Activated CD8-positive, alpha-beta T cell treated with anti-CD3 and anti-CD28 coated beads, Interleukin-2, amount 10 ng/mL, durations not matched to agents 7 days and 5 days (primary cell): ENCODE measurements at places on chromosomes 7 and 10.

DNA sequence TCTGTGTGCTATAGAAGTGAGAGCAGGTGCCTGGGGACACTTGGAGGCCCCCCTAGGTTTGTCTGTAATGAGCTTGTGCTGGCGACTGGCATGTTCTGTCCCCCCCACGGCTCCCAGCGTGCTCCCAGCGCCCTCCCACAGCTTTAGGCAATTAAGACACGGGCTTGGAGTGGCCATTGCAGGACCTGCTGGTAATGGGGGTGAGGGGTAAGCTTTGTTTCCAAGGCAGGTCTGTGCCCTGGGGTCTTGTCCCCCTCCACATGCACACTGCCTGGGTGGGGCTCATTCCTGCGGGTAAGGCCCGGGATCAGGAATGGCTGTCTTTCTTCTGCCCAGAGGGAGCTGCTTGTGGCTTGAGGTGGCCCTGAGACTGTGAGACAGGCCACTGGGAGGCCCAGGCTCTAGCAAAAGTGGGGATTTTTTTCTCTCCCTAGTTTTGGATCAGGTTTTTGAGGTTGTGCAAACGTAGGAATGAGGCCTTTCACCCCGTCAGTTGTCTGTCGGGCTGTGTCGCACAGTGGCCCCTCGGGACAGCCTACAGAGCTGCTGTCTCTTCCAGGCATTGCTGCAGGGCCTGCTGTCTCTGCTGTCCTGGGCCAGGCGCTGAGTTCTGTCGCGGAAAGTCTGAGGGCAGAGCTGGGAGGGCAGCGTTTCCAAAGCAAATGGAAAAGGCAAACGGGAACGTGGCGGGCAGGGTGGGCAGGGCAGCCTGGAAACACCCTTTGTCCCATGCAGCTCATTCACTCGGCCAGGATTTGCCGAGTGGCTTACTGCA lies 107.4 kb downstream of the LHPP start:
- no peak for DNase-seq

GRCh38 chr7:22601003-22601402 lies 101.0 kb upstream of the STEAP1B start:
- DNase-seq = no peak

- no peak for DNase-seq
These were observed 157.2 kb upstream of the KAT6B start for GRCh38 chr10:74669210-74669609.

GRCh38 chr7:111439977-111440376 lies 122.3 kb downstream of the IMMP2L start:
- no peak for DNase-seq

DNA sequence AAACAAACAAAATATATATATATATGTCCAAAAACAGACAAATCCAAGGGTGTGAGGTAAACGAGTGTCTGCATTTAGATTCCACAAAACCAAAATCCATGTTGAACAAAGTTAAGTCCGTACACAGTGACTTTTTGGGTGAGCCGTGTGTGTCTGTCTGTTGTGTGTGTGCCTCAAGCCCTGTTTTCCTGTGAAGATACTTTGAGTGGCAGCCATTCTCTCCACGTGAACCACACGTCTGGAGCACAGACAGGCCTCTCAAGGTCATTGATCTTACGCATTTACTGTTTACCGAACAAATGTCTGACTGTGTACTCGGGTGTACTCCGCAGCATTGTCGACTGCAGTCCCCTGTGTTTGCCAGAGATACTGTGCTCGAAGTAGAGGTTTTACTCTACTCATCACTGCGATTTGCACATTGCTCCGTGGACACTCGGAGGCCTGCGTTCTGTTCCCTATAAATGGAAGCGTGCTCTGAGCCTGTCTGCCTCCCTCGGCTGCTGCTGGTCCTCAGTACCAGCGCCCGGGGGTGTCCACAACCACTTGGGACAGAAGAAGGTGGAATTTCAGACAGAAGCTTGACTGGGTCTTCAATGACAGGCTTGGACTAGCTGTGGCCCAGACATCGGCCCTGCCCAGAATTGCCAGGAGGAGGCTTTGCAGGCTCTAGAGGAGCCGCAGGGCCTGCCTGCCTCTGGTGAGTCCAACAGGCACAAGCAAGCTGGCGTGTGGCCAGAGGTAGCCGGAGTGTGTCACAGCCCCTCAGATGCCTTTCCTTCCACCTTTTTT lies 22.1 kb downstream of the CYP17A1 start:
- DNase-seq = no peak

GRCh38 chr10:43648095-43648397 lies 635 bp downstream of the ZNF32 start:
- DNase-seq = peak; percentile 45

DNA sequence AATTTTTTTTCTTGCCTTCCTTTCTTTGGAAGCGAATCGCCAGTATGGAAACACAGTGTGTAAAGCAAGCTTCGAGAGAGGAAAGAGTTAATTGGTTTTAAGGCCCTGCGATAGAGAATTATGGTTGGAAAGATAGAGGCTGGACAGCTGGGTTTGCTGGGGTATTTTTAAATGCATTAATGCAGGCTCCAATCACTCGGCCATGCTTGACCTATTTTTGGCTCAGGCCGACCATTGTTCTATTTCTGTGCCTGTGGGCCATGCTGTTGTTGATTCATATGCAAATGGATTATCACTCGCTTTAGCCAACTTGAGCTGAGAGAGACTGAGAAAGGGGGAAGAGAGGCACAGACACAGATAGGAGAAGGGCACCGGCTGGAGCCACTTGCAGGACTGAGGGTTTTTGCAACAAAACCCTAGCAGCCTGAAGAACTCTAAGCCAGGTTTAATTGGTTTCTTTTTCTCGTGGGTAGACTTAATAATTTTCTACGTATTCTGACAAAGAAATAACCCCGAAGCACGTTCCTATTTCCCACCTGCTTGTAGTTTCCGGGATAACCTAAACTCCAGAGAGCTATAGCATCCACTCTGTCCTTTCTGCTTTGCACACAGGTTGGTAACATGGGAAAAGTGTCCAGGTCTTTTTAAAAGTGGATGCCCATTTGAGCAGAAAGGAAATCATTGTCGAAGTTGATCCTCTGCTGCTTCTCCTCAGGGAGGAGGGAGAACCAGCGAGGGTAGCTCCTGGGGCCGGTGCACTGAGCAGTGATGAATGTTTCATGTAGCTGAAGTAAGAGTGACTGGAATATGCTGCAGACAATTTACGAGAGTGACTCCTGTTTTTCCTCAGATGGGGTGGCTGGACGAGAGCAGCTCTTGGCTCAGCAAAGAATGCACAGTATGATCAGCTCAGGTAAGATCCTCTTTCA lies at the start of gene HDAC9:
TSS of gene HDAC9 (plus strand) at position 338 of the 929 bp plus-strand sequence. CDS start at position 892, 554 bp downstream.
- no peak for DNase-seq

DNA sequence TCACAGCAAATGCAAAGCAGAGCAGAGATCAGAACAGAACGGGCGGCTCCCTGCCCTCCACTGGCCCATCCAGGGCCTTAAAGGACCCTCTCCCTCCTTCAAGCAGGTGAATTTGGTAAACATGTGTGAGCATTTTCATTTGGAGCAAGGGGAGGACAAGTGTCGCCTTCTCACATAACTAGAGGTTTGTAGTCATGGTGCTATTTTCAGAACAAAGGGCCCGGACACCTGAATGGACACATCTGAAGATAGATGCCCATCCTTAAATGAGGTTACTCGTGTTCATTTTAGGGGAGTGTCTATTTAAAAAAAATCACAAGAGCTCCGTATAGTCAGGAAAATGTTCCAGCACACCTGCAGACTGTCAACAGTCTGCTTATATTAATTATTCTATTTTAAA lies 153.8 kb downstream of the PRKCQ start:
- no peak for DNase-seq

DNA sequence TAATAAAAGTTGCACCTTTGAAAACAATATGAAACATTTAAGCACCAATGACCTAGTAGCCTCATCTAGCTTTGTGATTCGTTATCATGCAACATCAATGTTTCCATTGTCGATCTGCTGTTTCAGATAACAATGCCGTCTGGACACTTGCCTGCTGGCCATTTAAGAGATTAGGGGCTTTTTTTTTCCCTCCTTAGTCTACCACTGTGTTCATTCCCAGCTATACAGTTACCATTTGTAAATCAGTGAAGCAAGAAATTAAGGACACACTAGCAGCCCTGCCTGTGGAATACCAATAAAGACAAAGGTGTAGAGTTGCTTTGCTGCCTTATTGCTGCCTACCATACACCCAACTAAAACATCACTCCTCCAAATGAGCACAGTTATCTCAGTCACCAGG lies 37.6 kb upstream of the MYO3A start:
- DNase-seq = no peak

GRCh38 chr7:92763636-92764423 lies 72.5 kb downstream of the CDK6 start:
- no peak for DNase-seq

GRCh38 chr7:2644562-2645273 lies 12.9 kb downstream of the TTYH3 start:
- DNase-seq = no peak

GRCh38 chr7:79475455-79475854 lies 22.0 kb upstream of the MAGI2 start:
- no peak for DNase-seq

GRCh38 chr7:36967387-36967786 lies 243.1 kb upstream of the AOAH start:
- DNase-seq = no peak

DNA sequence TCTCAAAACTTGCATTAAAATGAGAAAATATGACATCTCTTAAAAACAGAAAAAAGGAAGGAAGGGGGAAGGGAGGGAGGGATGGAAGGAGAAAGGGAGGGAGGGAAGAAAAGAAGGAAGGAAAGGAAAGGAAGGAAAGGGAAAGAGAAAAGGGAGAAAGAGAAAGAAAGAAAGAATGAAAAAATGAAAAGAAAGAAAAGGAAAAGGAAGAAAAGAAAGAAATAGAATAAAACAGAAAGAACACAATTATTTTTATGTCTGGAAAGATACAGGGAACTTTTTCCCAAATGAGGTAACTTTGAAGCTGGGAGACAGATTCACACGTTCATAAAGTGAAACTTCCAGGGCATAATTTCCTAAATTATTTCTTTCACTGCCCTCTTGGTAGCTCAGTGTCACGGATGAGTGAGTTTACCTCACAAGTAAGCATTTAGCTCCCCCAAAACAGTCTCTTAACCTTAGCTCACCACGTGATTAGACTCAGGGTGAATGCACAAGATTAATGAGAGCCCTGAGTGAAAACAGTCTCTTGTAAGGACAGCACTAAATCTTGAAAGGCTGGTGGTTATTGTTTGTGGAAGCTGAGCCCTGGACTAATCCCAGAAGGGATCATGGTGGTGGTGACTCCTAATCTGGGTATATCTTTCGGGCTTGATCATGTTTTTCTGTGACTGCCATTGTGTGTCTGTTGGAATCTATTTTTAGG lies 74.1 kb upstream of the HDAC9 start:
- DNase-seq = no peak

- DNase-seq = no peak
These were observed 178.0 kb downstream of the SRPK2 start for GRCh38 chr7:105210721-105211205.

DNA sequence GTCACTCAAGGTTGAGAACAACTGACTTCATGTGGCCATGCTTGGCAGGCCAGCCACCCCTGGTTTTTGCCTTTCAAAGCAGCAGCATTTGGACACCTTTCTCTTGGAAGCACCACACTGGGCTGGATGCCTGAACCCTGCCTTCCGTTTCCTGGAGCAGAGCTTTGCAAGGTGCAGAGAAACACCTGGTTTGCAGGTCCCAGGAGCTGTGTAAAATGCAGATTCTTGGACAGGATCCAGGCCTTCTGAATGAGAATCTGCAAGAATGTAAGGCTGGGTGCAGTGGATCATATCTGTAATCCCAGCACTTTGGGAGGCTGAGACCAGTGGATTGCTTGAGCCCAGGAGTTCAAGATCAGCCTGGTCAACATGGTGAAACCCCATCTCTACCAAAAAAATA lies 18.0 kb upstream of the DUSP5 start:
- DNase-seq = no peak

GRCh38 chr7:50982626-50983025 lies 199.9 kb upstream of the GRB10 start:
- DNase-seq = no peak

DNA sequence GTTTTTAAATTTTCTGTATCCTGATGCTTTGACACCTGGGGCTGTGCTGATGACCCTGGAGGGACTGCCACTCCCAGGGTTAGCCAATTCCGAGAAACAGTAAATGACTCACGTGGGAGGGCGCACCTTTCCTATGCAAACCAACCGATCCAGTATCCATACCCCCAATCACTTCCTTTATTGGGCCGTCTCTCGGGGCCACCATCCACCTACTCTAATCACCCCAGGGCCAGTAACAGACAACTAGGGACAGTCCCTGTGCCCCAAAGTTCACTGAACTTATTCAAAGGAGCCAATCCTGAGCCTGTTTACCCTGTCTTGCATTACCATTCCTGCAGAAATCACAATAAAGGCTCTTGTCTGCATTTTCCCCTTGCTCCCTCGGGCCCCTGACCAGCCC lies 6.6 kb upstream of the LGI1 start:
- no peak for DNase-seq

- peak; percentile 41 for DNase-seq
These were observed 51.7 kb upstream of the IFRD1 start for GRCh38 chr7:112398534-112398933.

DNA sequence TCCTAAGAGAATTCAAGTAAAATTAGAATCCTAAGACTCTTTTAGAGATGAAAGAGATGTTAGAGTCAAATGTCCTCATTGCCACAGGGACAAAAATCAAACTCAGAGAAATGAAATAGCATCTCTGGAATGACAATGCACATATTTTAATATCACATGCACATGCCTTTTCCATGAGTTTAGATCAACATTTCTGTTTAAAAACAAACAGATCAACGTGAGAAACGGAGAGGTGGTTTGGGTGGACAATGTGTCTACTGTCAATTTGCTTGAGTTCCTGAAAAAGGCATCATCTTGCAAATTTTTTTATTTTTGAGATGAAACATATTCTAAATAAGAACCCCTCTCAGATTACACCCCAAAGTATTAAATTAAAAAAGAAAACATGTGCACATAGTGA lies 130.0 kb downstream of the CHRM2 start:
- DNase-seq = no peak

- peak; percentile 56 for DNase-seq
These were observed 14.4 kb upstream of the SPRN start for GRCh38 chr10:133438711-133439273.

DNA sequence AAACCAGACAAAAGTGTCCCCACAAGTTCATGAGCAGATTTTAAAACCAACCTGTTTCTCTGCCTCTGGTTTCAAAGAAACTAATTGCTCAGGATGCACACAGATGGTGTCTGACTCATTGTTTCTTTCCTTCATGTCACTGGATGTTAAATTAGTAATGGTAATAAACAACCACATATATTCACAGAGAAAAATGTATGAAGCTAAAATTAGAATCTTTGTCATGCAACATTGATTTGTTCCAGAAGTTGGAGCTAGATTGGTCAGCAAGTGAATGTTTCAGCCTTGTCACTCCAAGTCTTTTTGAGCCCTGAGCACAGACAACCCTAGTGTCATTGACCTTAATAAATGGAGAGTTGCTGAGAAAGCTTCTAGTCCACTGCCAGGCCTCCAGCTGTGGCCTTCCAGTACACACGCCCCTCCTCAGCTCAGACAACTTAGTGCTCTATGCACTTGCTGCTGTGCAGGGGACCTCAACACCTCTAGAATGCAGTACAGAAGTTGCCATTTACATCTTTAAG lies 175.9 kb downstream of the CCDC71L start:
- no peak for DNase-seq

GRCh38 chr10:92816091-92816531 lies 32.2 kb upstream of the EXOC6 start:
- DNase-seq = no peak
